ENCODE measurements at places on chromosomes 5 and 9. TPM values are rescaled to one million over a fixed set of nuclear protein-coding genes. Genes with fewer than 3 reads are reported as not detected.

LHX6 gene
- 0.38 TPM for total RNA-seq

PHF24 gene
- 0.21 TPM for total RNA-seq

LRRC14B gene
- not detected for total RNA-seq

SH2D3C gene
- not detected for total RNA-seq

SLC6A3 gene
- total RNA-seq, result 0.15 TPM
